ENCODE measurements at places on chromosomes 2 and 18. TPM values are rescaled to one million over a fixed set of nuclear protein-coding genes. Genes with fewer than 3 reads are reported as not detected.
A peak's percentile ranks its signal among the peaks of the same experiment; 100 is the strongest.

- H3K4me3 ChIP-seq, result no peak overlapping the region
- H3K27me3 ChIP-seq, result no peaks in the 10 kb centered on the region
- no peaks in the 10 kb centered on the region for H3K4me1 ChIP-seq
- no peak overlapping the region for H3K27ac ChIP-seq
- peaks cover 8% of the 10 kb centered on the region for H3K36me3 ChIP-seq
Observed at GRCh38 chr2:225920621-225921220, 521.2 kb downstream of the NYAP2 start.

GRCh38 chr18:55457028-55457427 lies 131.0 kb downstream of the TCF4 start:
- H3K36me3 ChIP-seq, result no peaks in the 10 kb centered on the region
- H3K4me3 ChIP-seq, result no peak overlapping the region
- H3K27ac ChIP-seq, result no peak overlapping the region
- H3K27me3 ChIP-seq, result no peaks in the 10 kb centered on the region
- DNase-seq, result no peak

DNA sequence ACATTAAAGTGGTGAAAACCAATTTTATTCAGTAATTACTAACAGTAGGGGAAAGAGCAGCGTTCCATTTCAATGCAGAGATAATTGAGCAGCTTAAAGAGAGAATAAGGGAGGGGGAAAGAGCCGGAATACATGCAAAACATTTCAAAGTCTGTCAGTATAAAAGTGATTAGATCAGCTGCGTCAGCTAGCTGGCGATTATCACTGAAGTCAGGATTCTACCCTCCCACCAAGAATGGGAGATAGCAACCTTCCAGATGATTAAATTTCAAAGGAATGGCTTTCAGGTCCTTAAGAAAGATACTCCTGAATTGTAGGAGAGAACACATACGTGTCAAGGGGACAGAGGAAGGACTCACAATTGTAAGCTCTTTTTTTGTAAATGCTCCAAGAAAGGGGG lies 2.7 kb upstream of the ZC3H6 start:
- H3K36me3 ChIP-seq, result no peaks in the 10 kb centered on the region
- DNase-seq, result no peak
- H3K4me1 ChIP-seq, result peaks cover 11% of the 10 kb centered on the region
- H3K4me3 ChIP-seq, result no peak overlapping the region
- no peaks in the 10 kb centered on the region for H3K27me3 ChIP-seq

- no peak overlapping the region for H3K27ac ChIP-seq
- H3K4me1 ChIP-seq, result no peaks in the 10 kb centered on the region
- H3K27me3 ChIP-seq, result peaks cover 19% of the 10 kb centered on the region
- H3K4me3 ChIP-seq, result no peak overlapping the region
- no peaks in the 10 kb centered on the region for H3K36me3 ChIP-seq
Observed at GRCh38 chr2:239819974-239820555, 205.1 kb downstream of the NDUFA10 start.

ASXL3 gene
- 3.9 TPM for total RNA-seq

DSG1 gene
- not detected for total RNA-seq

KCNIP3 gene
- total RNA-seq, result 3.1 TPM

DNA sequence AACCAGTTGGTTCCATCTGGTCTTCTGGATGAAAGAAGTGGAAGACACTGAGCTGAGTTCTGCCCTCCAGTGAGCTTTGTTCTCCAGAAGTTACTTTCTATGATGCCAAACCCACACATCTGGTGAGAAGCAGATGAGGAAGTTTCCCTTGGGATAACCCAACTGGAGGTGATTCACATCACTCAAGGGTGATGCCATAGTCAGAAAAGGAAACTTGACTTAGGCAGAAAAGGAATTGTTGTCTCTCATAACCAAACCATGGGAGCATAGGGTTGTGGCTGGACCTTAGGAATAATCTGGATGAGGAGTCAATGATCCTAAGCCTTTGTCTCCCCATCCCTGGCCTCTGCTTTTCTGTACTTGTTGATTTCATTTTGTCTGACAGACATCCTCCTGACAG lies 43.7 kb downstream of the CDC42EP3 start:
- no peak for DNase-seq

DNA sequence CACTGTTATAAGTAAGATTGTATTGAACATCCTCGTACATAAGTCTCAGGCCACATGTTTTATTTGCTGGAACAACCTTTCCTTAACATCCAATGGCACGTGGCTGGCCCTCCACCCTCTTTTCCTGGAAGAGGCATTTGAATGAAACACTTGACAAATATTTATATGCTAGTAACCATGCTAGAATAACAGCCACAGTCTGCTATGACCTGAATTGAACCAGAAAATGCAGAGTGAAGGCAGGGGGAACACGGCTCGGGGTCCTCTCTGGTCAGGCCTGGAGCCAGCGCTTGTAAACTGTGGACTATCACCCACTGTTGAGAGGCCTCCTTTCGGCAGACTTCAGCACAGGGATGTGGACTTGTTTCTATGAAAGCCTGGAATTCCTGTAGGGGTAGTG lies 198.2 kb upstream of the COPS8 start:
- peak overlapping the region; percentile 91 for H3K27ac ChIP-seq
- no peak overlapping the region for H3K4me3 ChIP-seq
- peaks cover 21% of the 10 kb centered on the region for H3K4me1 ChIP-seq
- no peaks in the 10 kb centered on the region for H3K36me3 ChIP-seq
- no peak for DNase-seq
- H3K27me3 ChIP-seq, result no peaks in the 10 kb centered on the region

GRCh38 chr2:217138284-217138683 lies 278.4 kb upstream of the TNP1 start:
- DNase-seq, result no peak
- peaks cover 22% of the 10 kb centered on the region for H3K36me3 ChIP-seq
- no peaks in the 10 kb centered on the region for H3K27me3 ChIP-seq
- H3K27ac ChIP-seq, result no peak overlapping the region

DNA sequence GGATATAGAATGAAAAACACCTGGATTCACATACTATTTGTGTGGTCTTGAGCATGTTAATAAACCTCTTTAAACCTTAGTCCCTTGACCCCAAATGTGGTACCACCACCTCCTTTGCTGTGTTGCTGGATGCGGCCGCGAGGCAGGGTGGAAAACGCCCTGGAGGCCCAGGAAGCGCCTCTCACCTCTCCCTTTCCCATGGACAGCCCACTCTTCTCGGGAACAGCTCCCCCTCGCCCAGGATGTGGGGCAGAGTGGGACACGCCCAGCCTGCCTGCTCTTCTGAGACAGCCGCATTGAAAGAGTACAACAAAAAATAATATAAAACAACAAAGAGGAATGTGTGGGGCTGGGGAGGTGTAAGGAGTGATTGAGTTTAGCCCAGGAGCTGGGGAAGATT lies 549.0 kb upstream of the ID2 start:
- no peak overlapping the region for H3K4me3 ChIP-seq
- no peak overlapping the region for H3K27ac ChIP-seq
- no peaks in the 10 kb centered on the region for H3K27me3 ChIP-seq
- peaks cover 7% of the 10 kb centered on the region for H3K4me1 ChIP-seq
- H3K36me3 ChIP-seq, result peaks cover 3% of the 10 kb centered on the region

- DNase-seq, result no peak
- H3K27me3 ChIP-seq, result no peaks in the 10 kb centered on the region
- H3K36me3 ChIP-seq, result no peaks in the 10 kb centered on the region
- peaks cover 53% of the 10 kb centered on the region for H3K4me1 ChIP-seq
Observed at GRCh38 chr18:22558945-22559385, 141.2 kb upstream of the CTAGE1 start.

ASPRV1 gene
- total RNA-seq, result 1.2 TPM

GRCh38 chr2:44562737-44563136 lies 201.0 kb downstream of the CAMKMT start:
- no peak overlapping the region for H3K27ac ChIP-seq
- no peaks in the 10 kb centered on the region for H3K4me1 ChIP-seq
- no peak for DNase-seq
- no peaks in the 10 kb centered on the region for H3K27me3 ChIP-seq
- H3K36me3 ChIP-seq, result no peaks in the 10 kb centered on the region

DNA sequence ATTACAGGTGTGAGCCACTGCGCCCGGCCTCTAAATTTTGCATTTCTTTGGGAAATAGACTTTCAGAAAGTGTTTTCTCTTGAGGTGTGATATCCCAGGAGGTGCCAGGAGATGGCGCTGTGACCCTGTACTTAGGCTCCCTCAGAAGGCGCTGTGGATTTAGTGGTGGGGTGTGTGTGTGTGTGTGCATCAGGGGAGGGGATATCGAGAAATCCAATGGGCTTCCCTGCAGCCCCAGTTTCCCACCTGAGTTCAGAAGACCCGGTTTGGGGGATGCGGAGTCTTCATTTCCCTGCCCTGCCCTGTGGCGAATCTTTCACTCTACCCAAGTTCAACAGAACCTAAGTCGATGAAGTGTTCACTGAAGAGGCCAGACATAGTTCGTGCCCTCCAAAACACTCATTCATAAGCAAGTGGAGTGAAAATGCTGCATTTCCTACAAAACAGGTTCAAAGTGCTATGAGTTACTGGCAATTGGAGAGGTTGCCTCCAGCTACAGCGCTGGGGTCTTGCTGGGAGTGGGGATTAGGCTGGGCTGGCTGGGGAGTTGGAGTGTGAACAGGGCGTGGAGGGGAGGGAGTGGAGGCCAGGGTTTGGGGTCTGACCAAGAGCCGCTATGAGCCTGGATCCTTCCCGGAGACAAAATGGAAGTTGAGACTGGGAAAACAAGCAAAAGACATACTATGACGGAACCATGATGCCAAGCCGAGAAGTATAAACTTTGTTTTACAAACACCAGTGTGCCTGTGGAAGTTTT lies 6.5 kb upstream of the WNT6 start:
- H3K36me3 ChIP-seq, result no peaks in the 10 kb centered on the region
- H3K4me1 ChIP-seq, result peaks cover 7% of the 10 kb centered on the region
- H3K27me3 ChIP-seq, result peaks cover 36% of the 10 kb centered on the region
- no peak for DNase-seq
- no peak overlapping the region for H3K27ac ChIP-seq
- H3K4me3 ChIP-seq, result no peak overlapping the region

DNA sequence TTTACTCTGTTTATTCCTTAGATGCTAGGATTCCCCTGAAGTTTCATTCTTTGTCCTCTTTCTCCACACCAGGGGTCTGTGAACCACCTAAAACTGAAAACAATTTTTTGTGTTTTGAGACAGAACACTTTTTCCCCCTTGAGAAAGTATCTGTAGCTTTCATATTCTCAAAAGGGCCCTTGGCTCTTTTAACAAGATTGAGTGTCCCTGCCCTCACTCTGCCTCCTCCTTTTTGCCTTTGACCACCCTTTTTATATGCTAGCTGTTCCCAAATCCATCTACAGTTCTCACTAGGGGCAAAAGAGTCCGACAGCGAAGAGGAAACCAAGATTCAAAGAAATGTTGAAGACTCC lies 883 bp upstream of the EHBP1 start:
- H3K36me3 ChIP-seq, result peaks cover 8% of the 10 kb centered on the region
- DNase-seq, result no peak

All from chondrocyte (in vitro differentiated cells).